ENCODE measurements at places on chromosomes 5 and 9.

DNA sequence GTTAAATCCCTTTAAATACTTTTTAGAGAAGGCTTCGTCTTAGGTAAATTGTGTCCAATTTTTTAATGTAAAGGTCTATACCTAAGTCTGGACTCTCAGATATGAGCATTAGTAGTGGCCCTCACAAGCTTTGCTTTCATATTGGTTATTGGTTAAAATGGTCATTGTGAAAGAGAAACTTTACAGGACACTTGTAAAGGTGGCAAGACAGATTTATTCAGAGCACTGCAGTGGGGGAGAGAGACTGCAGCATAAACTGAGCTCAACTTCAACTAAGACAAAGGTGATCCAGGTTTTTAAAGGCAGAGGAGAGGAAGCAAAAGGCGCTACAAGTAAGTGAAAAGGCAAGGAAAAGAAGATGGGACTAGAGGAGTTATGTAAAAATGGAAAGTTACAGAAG lies 157.7 kb downstream of the PARP8 start:
- no peaks in the 10 kb centered on the region for H3K4me1 ChIP-seq
- no peak overlapping the region for H3K4me3 ChIP-seq
- H3K27ac ChIP-seq, result no peak overlapping the region
- H3K27me3 ChIP-seq, result no peaks in the 10 kb centered on the region

GRCh38 chr5:24899180-24899579 lies 254.4 kb upstream of the CDH10 start:
- H3K27ac ChIP-seq, result no peak overlapping the region
- DNase-seq, result no peak
- no peaks in the 10 kb centered on the region for H3K4me1 ChIP-seq
- no peaks in the 10 kb centered on the region for H3K27me3 ChIP-seq

DNA sequence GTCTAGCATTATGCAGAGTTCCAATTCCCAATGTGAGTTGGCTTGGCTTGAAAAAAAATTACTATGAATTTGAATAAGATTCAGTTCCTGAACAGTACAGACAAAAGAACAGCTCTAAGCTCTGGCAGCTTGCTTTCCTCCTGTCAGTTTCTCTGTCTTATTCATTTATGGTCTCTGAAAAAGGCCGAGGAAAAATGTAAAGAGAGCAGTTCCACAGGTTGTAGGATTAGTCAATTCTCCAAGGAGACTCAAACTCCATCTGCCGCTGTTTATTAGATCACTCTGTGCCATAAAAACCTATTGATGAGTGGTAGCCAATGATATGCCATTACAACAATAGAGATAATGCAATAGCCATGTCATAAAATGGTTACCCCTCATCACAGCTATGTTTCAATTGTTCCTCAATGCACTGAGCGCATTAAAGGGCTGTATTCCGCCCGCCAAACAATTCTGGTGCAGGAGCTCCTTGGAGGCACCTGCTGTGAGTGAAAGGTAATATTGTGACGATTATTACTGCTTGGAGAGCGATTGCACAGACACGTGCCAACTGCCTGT lies 188.2 kb downstream of the ARRDC3 start:
- H3K4me3 ChIP-seq, result no peak overlapping the region
- H3K27me3 ChIP-seq, result no peaks in the 10 kb centered on the region
- H3K4me1 ChIP-seq, result no peaks in the 10 kb centered on the region
- no peak for DNase-seq

DNA sequence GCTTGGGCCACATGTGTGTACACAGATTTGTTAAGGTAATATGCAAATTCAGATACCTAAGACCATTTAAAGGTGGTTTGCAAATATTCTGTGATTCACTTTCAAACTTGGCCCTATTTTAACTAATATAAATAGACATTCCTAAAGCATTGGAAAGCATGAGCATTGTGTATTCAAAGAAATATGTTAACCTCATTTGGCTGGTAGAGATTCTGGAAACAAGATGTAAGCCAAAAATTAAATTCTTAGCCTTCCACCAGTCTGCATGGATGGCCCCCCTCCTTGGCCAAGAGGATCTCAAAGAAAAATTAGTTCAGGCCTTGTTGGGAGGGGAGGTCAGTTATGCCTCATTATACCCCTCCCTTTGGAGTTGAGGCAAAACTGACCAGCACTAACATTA lies 38.7 kb upstream of the C6 start:
- DNase-seq, result no peak
- no peaks in the 10 kb centered on the region for H3K4me1 ChIP-seq
- no peak overlapping the region for H3K4me3 ChIP-seq
- no peak overlapping the region for H3K27ac ChIP-seq
- no peaks in the 10 kb centered on the region for H3K36me3 ChIP-seq
- H3K27me3 ChIP-seq, result no peaks in the 10 kb centered on the region

- no peaks in the 10 kb centered on the region for H3K36me3 ChIP-seq
- DNase-seq, result no peak
- H3K27me3 ChIP-seq, result no peaks in the 10 kb centered on the region
- no peak overlapping the region for H3K4me3 ChIP-seq
- no peak overlapping the region for H3K27ac ChIP-seq
Measured at GRCh38 chr5:78243639-78244038, 50.9 kb downstream of the AP3B1 start.

DNA sequence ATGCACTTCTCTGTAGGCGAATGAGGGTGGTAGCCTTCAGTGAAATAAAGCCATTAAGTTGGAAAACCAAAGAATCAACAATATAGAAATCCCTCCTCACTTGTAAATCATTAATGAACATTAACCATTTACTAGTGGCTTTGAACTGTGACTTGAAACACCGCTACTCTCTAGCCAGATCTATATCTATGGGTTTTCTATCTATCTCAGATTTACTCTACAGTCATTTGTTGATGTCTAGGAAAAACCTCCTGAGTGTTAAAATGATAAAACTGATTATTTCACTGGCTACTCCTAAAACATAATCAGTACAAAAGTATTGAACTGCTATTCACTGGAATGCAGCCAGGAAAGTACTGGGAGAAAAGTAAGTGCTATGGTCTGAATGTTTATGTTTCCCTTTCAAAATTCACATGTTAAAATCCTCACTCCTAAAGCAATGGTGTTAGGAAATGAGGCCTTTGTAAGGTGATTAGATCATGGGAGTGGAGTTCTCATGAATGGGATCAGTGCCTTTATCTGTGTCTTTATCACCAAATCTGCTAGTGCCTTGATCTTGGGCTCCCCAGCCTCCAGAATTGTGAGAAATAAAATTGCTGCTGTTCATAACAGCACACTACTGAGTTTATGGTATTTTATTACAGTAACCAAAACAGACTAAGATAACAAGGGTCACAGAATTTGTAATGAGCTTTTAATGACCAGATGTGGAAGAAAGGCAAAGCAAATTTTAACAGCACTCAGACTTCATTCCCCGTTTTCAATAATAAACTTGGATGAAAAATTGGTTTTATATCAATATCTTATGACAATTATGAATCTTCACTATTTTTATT lies 8.6 kb upstream of the OXCT1 start:
- no peaks in the 10 kb centered on the region for H3K27me3 ChIP-seq
- H3K36me3 ChIP-seq, result no peaks in the 10 kb centered on the region
- no peak overlapping the region for H3K27ac ChIP-seq
- DNase-seq, result no peak

DNA sequence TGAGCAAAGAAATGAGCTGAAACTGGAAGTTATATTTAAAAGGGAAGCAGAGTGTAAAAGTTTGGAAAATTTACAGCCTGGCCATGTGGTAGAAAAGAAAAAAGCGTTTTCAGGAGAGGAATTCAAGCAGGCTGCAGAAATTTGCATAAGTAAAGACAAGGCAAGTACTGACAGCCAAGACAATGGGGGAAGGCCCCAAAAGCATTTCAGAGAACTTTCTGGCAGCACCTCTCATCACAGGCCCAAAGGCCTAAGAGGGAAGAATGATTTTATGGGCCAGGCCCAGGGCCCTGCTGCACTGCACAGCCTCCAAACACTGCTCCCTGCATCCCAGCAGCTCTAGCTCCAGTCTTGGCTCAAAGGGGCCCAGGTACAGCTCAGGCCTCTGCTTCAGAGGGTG lies 169.7 kb downstream of the GLIS3 start:
- no peaks in the 10 kb centered on the region for H3K27me3 ChIP-seq
- peaks cover 14% of the 10 kb centered on the region for H3K4me1 ChIP-seq
- H3K4me3 ChIP-seq, result no peak overlapping the region
- no peaks in the 10 kb centered on the region for H3K36me3 ChIP-seq
- DNase-seq, result no peak

GRCh38 chr5:171762903-171763302 lies 22.7 kb upstream of the SMIM23 start:
- no peaks in the 10 kb centered on the region for H3K27me3 ChIP-seq
- no peaks in the 10 kb centered on the region for H3K36me3 ChIP-seq
- no peak overlapping the region for H3K4me3 ChIP-seq
- no peak overlapping the region for H3K27ac ChIP-seq
- no peak for DNase-seq
- no peaks in the 10 kb centered on the region for H3K4me1 ChIP-seq

- H3K4me1 ChIP-seq, result no peaks in the 10 kb centered on the region
- no peaks in the 10 kb centered on the region for H3K27me3 ChIP-seq
- no peaks in the 10 kb centered on the region for H3K36me3 ChIP-seq
- no peak overlapping the region for H3K4me3 ChIP-seq
Measured at GRCh38 chr5:67577424-67577823, 380.8 kb upstream of the CD180 start.

GRCh38 chr9:105500108-105500766 lies 52.4 kb downstream of the FSD1L start:
- H3K27me3 ChIP-seq, result no peaks in the 10 kb centered on the region
- no peak for DNase-seq
- no peaks in the 10 kb centered on the region for H3K36me3 ChIP-seq
- H3K4me1 ChIP-seq, result no peaks in the 10 kb centered on the region
- H3K4me3 ChIP-seq, result no peak overlapping the region
- H3K27ac ChIP-seq, result no peak overlapping the region

- no peak overlapping the region for H3K4me3 ChIP-seq
- H3K27ac ChIP-seq, result no peak overlapping the region
- no peak for DNase-seq
- H3K27me3 ChIP-seq, result no peaks in the 10 kb centered on the region
- H3K4me1 ChIP-seq, result peaks cover 37% of the 10 kb centered on the region
- H3K36me3 ChIP-seq, result no peaks in the 10 kb centered on the region
Measured at GRCh38 chr5:96317945-96318344, 115.1 kb downstream of the PCSK1 start.

DNA sequence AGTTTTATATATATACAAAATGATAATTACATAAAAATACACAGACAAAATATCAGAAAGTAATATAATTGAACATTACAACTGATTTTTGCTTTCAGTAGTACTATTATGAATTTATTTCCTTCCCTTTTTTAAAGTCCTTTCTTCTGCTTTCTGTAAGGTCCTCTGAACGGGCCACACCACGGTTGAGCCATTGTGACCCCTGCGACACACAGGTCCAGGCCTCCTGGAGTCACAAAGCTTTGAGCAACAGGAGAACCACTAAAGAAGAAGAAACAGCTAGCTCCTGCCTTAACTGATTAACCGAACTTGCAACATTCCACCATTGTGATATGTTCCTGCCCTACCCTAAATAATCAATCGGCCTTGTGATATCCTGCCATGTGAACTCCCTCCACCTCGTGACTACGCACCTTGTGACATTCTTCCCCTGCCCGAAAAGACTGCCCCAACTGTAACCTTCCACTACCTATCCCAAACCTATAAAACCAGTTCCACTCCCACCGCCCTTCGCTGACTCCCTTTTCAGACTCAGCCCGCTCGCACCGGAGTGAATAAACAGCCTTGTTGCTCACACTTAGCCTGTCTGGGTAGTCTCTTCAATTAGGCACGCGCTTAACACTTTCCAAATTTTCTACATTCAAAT lies 375.0 kb upstream of the RFX3 start:
- no peaks in the 10 kb centered on the region for H3K27me3 ChIP-seq
- no peaks in the 10 kb centered on the region for H3K4me1 ChIP-seq
- no peak overlapping the region for H3K4me3 ChIP-seq
- H3K36me3 ChIP-seq, result no peaks in the 10 kb centered on the region
- H3K27ac ChIP-seq, result no peak overlapping the region

GRCh38 chr5:96751203-96752169 lies 56.3 kb downstream of the ERAP1 start:
- no peak for DNase-seq
- peaks cover 4% of the 10 kb centered on the region for H3K4me1 ChIP-seq
- no peak overlapping the region for H3K27ac ChIP-seq
- no peaks in the 10 kb centered on the region for H3K27me3 ChIP-seq
- H3K36me3 ChIP-seq, result peaks cover 5% of the 10 kb centered on the region

- H3K4me1 ChIP-seq, result no peaks in the 10 kb centered on the region
- no peak overlapping the region for H3K27ac ChIP-seq
- H3K4me3 ChIP-seq, result no peak overlapping the region
- no peak for DNase-seq
Measured at GRCh38 chr9:85416715-85417114, 325.0 kb downstream of the AGTPBP1 start.

GRCh38 chr5:66744040-66744439 lies 147.8 kb downstream of the MAST4 start:
- peaks cover 2% of the 10 kb centered on the region for H3K27me3 ChIP-seq
- no peak for DNase-seq
- no peak overlapping the region for H3K27ac ChIP-seq
- H3K36me3 ChIP-seq, result no peaks in the 10 kb centered on the region

DNA sequence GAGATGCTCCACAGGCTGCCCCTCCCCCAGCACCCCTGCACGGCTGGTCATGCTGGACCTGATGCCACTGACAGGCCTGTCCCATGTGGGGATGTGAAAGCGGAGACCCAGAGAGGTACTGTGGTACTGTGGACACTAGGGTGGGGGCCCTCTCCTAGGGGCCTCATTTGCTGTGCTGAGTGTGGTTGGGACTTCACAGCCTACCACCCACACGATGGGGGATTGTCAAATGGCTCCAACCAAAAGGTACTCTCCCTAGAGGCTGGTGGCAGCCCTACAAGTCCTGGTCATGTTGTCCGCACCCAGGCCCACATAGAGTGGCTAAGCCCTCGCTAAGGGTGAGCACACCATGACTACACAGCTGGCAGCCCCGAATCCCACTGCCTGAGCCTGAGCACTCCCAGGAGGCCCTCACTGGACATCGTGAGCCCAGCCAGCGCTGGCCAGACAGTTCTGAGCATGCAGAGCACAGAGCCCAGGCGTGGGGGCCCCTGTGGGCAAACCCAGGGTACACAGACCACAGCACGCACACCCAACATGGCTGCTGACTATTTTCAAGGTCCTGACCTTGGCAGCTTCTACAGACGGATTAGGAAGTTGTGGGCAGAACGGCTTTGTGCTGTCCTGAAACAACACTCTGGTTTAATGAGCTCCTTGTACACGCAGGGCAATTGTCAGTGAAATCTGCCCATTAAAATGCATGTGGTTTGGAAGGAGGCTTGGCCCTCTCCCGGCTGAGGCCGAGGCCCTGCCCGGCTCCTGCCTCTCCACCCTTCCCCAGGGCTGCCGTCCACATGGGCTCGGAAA lies 214.1 kb downstream of the HSPA4 start:
- no peak overlapping the region for H3K27ac ChIP-seq
- no peak for DNase-seq
- no peaks in the 10 kb centered on the region for H3K4me1 ChIP-seq

- no peak overlapping the region for H3K4me3 ChIP-seq
- no peaks in the 10 kb centered on the region for H3K36me3 ChIP-seq
- H3K4me1 ChIP-seq, result no peaks in the 10 kb centered on the region
- no peak overlapping the region for H3K27ac ChIP-seq
- no peaks in the 10 kb centered on the region for H3K27me3 ChIP-seq
Measured at GRCh38 chr5:146825033-146825432, 53.5 kb downstream of the PPP2R2B start.
